ENCODE measurements at places on chromosomes 13 and 19.
A peak's percentile ranks its signal among the peaks of the same experiment; 100 is the strongest.

- DNase-seq: no peak
These were observed 385.7 kb downstream of the DCT start for GRCh38 chr13:94093652-94094315.

DNA sequence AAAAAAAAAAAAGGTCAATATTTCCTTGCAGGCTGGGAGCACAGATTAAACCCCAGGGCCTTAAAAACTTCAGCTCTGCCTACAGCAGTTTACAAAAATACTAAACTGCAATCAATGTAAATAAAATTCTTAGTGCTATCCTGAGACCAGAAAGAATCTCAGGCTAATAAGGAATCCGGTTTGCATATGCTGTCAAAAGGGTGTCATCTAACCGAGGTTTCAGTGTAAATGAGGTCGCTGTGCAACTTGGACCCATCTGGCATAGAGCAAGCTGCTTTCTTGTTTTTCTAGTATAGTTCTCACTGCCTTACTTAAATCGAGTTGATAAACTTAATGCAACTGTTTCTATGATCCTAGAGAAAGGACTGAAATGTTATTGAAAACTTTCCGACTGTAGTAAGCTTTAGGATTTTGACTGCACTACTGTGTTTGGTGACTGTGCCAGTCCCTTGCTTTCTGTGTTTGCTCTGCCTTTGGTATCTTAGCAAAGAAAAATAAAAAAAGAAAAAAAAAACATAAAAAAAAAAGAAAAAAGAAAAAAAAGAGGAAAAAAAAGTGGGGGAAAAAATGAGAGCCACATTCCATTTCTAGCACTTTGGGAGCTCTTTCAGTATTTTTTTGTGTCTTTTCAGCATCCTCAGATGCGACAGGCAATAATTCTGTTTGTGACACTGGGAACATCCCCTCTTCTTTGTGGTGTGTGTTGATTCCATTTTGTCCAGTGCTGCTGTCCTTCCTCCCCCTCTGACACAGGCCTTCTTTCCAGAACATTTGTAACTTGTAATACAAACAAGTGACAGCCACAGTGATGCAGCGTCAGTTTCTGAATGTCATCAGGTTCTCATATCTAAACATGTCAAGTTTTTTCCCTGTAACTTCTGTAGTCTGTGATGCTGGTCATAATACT, 340.5 kb downstream of the ZNF536 start:
- no peak for DNase-seq

GRCh38 chr19:58003174-58003828, 681 bp upstream of the ZNF606 start:
- no peak for DNase-seq

DNA sequence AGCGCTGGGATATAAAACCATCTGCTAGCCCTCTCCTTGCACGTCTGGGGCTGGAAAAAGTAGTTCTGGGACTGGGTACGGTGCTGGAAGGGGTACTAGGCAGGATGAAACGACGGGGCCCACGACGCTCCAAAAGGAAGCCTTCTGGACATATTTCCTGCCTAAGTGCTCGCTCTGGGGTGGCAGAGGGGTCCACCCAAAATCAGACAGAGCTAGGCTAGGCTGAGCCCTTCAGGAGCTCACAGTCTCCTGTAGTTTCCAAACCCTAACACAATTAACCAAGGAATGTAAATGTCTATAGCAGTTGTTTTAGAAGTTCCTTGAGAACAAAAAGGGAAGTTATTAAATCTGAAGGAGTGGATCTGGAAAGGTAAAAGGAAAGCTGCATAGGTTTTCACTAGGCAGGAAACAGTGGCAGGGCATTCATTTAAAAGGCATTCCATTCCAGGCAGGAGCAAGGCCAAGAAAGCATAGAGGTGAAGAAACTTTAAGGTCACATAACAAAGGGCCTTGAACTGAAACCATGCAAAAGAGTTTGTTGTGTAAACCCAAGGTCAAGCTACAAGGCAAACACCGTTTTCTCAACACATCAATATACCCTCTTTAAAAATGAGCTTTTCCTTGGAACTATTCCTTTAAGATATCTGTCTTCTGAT, 634 bp upstream of the DIAPH3 start:
- DNase-seq: no peak

- no peak for DNase-seq
These were observed 1.4 kb upstream of the MAG start for GRCh38 chr19:35290381-35291127.

DNA sequence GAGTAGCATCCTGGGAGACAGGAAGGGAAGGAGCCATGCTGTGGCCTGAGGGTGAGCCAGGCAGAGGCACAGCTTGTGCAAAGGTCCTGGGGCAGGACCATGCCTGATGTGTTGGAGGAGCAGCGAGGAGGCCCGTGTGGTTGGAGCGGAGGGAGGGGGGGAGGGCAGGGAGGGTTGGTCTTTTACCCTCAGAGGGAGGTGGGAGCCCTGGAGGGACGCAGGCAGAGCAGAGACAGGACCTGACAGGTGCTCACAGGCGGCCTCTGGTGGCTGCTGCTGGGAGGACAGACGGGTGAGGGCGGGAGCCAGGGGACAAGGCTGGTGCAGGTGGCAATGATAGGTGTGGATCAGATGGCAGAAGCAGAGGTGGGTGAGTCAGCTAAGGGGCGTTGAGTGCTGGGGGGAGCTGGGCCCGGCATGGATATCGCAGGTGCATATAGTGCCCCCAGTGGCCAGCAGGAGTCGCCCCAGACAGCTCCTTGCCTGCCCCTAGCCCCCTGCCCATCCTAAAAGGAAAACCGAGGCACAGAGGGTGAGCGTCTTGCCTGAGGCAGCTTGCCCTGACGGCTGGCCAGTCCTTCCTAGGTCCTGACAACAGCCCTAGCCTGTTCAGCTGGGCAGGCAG, 9.8 kb upstream of the GNA15 start:
- DNase-seq: peak; percentile 59

DNA sequence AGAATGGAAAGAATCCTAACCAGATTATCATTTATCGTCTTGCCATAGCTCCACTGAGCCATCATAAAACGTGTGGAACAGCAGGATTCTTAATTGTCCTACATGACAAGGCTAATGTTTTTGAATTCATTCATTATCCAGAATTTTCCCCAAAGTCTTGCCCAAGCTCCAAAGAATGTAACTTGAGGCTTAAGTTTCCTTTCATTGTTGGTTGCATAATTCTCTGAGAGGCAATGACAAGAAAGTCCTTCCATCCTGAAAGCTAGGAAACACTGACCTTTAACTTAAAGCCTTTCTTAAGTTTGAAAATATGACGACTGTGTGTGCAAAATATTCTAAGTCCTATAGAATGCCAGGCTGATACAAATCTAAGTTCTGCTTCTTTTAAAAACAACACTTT, 546.1 kb downstream of the SUCLA2 start:
- no peak for DNase-seq

DNA sequence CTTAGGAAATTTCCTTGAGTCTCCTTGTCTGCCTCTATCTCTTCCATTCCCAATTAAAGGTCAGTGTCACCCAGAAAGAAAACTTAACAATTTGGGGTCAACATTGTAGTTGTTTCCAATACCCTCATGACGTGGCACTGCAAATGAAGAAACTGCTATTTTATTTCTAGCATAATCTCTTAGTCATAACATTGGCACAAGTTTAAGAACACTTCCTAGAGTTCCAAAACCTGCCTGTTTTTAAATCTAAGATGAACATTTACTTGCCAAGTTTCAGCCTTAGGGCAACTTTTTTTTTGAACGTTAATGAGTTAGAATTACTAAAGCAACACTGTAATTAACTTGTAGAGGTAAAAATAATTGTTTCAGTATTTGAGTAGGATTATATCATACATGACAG, 108.0 kb downstream of the LMO7 start:
- DNase-seq: no peak

DNA sequence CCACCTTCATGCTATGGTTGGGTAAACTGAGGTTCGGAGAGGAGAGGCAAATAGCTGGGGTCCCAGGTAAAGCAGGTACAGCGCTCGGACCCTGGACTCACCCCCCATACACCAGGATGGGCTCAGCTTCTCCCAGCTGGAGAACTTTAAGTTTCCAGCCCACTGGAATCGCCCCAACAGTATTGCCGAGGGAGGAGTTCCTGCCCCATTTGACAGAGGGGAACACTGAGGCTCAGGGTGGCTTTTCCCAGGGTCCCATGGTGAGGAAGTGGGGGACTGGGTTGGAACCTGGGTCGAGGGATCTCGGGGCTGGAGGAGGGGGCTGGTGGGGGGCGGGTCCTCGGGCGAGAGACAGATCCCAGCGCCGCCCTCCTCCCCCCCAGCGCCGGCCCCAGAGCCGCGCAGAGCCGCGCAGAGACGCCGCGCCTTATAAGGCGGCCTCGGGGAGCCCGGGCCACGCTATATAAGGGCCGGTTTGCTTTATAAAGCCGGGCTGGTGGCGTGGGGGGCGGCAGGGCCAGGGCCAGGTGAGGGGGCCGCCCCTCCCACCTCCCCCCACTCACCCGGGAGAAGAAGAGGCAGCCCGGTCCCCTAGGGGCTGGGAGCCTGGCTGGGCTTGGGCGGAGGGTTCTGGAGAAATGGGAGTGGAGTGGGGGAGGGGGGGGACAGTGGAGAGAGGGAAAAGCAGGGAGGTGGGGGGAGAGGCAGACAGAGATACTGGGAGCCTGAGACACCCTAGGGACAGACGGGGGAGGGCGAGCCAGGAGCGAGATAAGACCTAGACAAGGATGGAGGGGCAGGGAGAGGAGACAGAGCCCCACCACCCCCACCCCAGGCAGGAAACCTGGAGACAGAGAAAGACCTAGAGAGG, 1.1 kb downstream of the CNN1 start:
- no peak for DNase-seq

GRCh38 chr13:33610438-33611120, 207.4 kb upstream of the RFC3 start:
- peak; percentile 17 for DNase-seq

- peak; percentile 28 for DNase-seq
These were observed 425.7 kb downstream of the KLF12 start for GRCh38 chr13:73708393-73708985.

DNA sequence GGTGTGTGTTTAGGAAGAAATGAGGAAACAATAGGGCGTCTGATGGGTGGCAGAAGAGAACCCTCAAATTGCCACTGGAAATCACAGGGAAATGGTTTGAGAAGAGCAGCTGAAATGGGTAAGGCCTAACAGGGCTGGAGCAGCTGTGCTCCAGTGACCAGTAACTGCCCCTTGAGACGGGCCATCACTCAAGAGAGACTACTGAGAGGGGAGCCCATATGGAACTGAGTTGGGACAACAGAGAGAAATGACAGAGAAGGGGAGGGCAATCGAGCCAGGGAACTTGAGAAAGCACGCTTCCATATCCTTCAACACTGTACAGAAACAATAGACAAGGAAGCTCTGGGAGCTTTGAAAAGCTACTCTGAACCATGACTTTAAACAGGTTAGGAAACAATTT, 175.2 kb upstream of the RNF113B start:
- no peak for DNase-seq

- no peak for DNase-seq
These were observed 249.0 kb downstream of the DLEU7 start for GRCh38 chr13:50594276-50595051.

- DNase-seq: no peak
These were observed 11.2 kb downstream of the HAS1 start for GRCh38 chr19:51712461-51713081.

DNA sequence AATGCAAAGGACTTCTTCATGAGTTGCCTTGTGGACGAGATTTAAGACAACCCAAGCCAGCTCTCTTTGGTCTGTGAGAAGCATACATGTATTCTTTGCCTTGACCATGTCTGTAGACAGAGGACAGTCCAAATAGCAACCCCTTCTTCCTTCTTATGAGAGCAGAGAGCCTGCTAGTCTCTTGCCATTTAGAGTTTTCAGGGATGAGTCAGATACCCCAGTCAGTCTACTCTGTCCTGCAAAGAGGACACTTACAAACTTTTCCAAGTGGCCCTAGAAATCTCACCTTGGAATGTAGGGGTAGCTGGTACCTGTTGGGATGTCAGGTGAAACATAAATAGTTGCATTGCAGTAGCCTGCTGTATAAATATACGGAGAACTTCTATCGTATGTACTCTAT, 36.7 kb downstream of the DNAJC3 start:
- DNase-seq: no peak

DNA sequence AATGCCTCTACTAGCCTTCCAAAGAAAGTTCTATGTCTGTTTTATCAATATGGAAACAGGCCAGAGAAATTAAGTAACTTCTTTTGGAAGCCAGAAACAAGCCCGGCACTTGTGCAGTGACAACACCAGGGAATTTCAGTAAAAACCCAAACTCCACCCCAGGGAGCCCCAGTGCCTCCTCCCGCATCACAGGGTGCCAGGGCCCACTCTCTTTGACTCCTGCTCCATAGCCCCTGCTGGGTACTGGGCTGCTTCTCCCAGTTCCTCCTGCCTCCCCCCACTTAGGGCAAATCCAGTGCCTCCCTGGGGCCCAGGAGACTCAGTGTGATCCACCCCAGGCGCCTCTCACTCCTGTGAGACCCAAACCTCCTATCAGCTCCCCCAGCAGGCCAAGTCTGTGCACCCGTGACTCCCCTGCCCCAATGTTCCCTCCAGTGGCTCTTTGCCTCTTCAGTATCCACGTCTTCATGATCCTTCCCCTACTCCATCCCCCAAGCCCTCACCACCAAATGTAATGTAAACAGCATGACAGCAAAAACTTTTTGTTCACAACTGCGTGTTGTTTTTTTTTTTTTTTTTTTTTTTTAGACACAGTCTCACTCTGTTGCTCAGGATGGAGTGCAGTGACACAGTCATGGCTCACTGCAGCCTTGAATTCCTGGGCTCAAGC, 2.3 kb upstream of the FFAR3 start:
- DNase-seq: no peak

GRCh38 chr13:93624311-93624777, 397.7 kb downstream of the GPC6 start:
- DNase-seq: no peak

GRCh38 chr19:40165362-40165937, 25.8 kb upstream of the MAP3K10 start:
- peak; percentile 26 for DNase-seq

- DNase-seq: no peak
These were observed at the start of gene PDX1 for GRCh38 chr13:27919934-27920676. Gene PDX1 (plus strand): TSS chr13:27920000. CDS start chr13:27920139, 139 bp downstream.

DNA sequence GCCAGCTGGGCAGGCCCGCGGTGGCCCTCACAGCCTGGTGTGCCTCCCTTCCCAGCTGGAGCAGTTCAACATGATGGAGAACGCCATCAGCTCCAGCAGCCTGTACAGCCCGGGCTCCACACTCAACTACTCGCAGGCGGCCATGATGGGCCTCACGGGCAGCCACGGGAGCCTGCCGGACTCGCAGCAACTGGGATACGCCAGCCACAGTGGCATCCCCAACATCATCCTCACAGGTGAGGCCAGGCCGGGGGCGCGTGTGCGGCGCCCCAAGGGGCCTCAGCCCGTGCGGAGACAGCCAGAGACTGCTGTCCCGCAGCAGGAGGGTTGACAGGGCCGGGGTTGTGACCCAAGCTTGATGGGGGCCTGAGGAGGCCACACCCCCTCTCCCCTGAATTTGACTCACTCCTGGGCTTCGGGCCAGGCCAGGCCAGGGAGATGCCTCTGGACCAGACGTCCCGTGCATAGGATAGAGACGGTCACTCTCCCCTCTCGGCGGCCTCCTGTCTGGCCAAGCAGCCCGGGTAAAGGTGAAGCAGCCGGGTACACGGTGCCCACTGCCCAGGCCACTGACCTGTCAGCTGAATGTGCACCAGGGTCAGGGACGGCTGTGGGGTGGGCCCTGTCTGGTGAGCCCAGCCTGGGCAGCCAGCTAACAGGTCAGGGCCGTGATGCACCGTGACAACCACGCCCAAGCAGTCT, 15.4 kb downstream of the COMP start:
- DNase-seq: no peak

- no peak for DNase-seq
These were observed 10.7 kb upstream of the CACNG6 start for GRCh38 chr19:53980539-53981375.

GRCh38 chr13:32736648-32737047, 150.4 kb downstream of the PDS5B start:
- DNase-seq: no peak

- DNase-seq: no peak
These were observed 1.4 kb downstream of the FFAR2 start for GRCh38 chr19:35449359-35450043.
